ENCODE measurements at places on chromosomes 3 and 15.

- no peak for DNase-seq
Observed at GRCh38 chr3:127234778-127235177, 41.8 kb downstream of the PRR23E start.

DNA sequence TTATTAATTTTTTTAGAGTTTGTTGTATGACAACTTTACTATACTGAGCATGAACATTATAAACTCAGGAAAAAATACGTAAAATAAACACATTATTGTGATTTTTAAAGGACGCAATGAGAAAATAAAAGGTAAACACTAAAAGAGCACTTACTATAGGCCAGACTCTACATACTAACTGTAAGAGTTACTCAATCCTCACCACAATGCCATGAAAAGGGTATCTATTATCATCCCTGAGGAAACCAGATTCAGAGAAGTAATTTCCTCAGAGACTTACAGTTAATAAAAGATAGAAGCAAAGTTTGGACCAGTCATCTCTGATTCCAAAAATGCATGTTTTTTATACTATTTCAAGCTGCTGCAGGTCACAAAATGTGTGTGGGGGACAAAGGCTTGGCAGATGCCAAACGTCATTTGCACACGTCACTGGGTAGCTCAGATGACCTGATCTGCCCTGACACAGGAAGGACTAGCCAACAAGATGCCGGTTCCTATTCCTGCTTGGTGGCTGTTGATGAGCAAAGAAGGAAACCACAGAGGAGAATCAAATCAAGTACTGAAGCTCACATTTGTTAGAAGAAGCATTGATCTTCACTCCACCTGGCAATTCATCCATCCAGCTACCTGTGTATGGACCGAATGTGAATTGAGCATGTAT, 42.3 kb downstream of the KLHL6 start:
- DNase-seq, result peak; percentile 58

GRCh38 chr3:141246224-141246957, 14.8 kb downstream of the PXYLP1 start:
- no peak for DNase-seq

GRCh38 chr15:98321896-98322295, 326.4 kb upstream of the IGF1R start:
- no peak for DNase-seq

- DNase-seq, result no peak
Observed at GRCh38 chr15:31342381-31342780, 15.7 kb downstream of the KLF13 start.

- DNase-seq, result peak; percentile 12
Observed at GRCh38 chr15:90306560-90306959, 41.1 kb downstream of the NGRN start.

- no peak for DNase-seq
Observed at GRCh38 chr3:187247398-187247797, 44.1 kb downstream of the MASP1 start.

DNA sequence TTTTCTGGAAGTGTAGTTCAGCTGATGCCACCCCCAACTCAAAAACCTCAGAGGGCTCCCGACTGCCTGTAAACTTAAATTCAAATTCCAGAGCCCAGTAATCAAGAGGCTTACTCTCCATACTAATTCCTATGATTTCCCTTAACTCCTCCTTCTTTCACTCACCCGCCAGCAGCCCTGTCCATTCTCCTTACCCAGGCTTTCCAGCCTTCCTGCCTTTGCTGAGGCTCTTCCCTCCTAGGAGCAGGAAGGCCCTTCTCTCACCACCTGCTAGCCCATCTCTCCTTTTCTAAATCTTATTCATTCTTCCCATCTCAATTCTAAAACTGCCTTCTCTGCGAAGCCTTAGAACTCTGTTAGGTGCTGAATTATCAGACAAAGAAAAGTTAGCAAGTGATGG, 30.4 kb downstream of the RORA start:
- no peak for DNase-seq

GRCh38 chr3:118077332-118077731, 957.3 kb downstream of the IGSF11 start:
- DNase-seq, result no peak

- DNase-seq, result no peak
Observed at GRCh38 chr15:77145370-77145769, 74.5 kb upstream of the TSPAN3 start.

GRCh38 chr3:43239755-43240154, 46.6 kb upstream of the SNRK start:
- DNase-seq, result no peak

DNA sequence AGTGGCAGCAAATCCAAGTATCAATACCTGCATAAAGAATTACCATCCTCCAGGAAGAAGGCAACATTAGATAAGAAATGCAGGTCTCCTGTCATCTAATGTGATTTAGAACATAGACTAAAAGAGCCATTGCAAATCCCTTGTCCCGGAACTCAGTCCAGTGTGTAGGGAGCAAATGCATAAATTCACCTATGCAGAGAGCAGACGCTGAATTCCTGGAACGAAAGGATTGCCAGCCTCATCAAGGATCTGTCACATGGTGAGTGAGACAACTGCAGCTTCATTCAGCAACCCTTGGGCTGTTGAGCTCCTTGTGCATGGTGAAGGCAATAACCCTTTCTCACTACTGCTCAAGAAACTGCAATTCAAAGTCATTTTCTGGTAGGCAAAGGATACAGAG, 696.8 kb upstream of the CFAP20DC start:
- DNase-seq, result no peak

GRCh38 chr3:33052671-33053070, 44.3 kb downstream of the GLB1 start:
- no peak for DNase-seq

GRCh38 chr3:105835606-105836005, 33.2 kb downstream of the CBLB start:
- no peak for DNase-seq

- DNase-seq, result no peak
Observed at GRCh38 chr3:31390466-31390865, 142.3 kb upstream of the STT3B start.

DNA sequence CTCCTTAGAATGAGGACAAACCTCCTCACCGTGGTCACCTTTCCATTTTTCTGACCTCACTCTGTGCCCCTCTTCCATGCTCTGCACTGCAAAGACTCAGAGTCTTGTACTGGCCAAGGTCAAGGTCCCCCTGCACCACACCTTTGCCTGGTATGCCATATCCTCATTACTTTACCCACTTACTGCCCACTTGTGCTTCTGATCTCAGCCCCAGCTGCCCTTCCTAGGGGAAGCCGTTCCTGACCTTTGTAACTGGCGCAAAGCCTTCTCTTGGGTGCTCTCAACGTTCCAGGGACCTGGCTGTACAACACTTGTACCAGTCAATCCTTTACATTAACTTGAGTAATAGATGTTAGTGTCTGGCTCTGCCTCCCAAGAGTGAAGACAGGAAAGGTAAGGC, 256.0 kb downstream of the SV2B start:
- DNase-seq, result no peak

DNA sequence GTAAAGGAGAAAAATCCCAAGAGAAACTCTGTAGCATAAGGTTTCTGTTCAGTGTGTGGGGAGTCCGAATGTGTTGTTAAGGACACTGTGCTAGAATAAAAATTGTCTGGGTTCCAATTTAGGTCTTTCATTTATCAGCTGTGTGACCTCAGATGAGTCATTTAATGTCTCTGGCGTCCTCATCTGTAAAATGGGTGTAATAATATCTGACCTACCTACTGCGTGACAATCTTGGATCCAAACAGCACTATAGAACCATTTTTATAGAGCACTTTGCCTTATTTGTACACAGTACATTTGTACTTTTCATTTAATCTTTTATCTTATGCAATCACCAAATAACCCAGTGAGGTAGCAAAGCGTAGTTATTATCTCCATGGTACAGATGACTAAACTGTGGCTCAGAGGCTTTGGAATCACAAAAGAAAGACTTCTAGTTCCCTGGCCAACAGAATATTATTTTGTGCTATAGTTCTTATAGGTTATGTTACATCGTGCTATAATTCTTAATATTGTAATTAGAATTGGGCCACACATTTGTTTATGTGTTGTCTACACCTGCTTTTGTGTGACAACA, 46.6 kb upstream of the TNIK start:
- DNase-seq, result no peak

GRCh38 chr3:30550246-30550645, 56.2 kb upstream of the TGFBR2 start:
- no peak for DNase-seq

DNA sequence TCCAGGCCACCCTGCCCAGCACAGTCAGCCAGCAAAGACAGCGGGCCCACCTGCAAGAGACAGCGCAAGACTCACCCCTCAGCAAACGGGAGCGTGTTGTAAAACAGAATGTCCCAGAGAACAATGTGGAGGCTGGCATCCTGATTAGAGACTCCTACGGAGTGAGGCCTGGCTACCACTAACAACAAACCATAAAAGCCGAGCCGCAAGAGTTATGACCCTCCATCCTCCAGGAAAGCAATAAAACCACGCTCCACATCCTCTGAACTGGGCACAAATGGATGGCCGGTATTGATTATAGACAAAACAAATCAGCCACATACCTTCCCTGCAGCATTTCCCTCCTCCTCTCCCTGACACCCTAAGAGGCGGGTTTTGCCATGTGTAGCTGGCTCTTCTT, 75.8 kb upstream of the LIPC start:
- DNase-seq, result no peak

DNA sequence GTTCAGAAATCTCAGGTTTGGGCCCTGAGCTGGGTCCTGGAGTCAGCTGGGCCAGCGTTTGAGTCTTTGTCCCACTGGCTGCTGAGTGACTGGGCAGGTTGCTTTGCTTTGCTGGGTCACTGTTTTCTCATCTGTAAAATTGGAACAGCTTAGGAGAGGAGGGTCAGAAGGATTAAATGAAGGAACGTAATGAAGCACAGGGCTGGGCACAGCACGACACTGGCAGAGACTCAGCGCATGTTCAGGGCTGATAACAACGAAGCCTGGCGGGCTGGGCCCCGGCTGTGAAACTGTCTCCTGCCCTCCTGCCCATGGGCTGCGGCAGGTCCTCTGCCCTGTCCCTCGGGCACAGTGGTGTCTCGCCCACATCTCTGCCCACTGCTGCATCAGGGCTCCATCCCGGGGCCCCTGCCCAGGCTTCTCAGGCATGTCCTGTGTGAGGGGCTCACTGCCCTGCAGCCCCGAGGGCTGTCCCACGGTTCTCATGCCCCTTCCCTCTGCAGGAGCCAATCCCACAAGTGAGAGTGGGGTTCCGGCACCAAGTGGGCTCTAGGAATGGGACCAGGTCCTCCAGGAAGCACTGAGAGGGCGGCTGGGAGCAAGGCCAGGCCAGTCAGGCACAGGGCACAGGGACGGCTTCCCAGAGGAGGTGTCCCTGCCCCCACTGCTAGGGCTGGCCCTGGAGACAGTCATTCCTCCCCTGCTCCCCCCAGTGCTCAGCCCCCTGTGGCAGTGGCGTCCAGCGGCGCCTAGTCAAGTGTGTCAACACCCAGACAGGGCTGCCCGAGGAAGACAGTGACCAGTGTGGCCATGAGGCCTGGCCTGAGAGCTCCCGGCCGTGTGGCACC, 88.0 kb downstream of the TBC1D2B start:
- DNase-seq, result no peak

DNA sequence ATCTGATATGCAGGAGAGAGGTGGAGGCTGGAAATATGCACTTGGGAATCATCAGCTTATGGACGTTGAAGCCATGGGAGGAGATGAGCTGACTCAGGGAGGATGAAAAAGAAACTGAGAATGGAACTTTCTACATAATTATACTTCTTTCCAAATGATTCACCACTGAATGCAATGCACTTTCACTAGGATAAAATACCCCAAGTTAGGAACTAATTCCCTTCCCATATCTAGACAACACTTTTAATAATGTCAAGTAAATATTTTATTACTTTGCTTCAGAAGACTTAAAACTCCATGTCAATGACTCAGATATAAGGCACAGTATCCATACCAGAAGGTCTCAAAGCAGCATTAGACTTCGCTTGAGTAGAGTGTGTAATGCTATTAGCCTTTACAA, 24.2 kb downstream of the NPTN start:
- no peak for DNase-seq

GRCh38 chr15:50181201-50181968, 611 bp upstream of the SLC27A2 start:
- DNase-seq, result no peak

DNA sequence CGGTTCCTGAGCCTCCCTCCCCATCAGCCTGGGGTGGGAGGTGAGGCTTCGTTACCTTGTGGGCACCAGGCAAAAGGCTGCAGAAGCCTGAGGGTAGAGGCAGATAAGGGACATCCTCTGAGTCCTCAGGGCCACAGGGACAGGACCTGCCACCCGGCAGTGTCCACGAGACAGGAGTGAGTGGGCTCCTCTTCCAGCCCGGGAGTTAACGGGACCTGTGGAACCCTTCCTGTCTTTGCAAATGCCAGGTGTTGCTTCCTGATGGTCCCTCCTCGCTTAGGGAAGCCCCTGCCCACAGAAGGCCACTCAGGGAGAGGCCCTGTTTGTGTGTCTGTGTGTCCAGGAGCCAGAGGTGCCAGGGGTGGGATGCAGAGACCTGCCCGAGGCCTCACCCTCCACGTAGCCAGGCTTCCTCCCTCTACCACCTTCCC, 111.1 kb upstream of the ALDH1A3 start:
- no peak for DNase-seq

DNA sequence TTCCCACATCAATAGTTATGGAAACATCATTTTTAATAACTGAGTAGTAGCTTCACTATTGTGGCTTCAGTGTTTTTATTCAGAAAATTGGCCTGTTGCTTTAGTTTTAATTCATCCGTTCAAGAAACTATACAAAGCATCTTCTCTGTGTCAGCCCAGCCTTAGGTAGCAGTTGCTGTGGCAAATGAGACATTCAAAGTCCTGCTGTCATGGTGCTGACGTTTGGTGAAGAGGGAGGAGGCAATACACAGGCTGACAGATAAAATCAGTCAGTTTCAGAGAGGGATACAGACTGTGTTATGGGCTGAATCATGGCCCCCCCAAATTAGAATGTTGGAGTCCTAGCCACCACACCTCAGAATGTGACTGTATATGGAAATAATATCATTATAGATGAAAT, 56.5 kb downstream of the SLC7A14 start:
- DNase-seq, result no peak

DNA sequence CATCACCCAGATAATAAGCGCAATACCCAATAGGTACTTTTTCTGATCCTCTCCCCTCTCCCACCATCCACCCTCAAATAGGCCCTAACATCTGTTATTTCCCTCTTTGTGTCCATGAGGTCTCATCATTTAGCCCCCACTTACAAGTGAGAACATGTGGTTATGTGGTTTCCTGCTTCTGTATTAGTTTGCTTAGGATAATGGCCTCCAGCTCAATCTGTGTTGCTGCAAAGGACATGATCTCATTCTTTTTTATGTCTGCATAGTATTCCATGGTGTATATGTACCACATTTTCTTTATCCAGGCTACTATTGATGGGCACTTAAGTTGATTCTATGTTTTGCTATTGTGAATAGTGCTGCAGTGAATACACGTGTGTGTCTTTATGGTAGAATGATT, 165.4 kb downstream of the MBNL1 start:
- DNase-seq, result no peak

GRCh38 chr3:197499427-197499826, 56.3 kb downstream of the BDH1 start:
- DNase-seq, result no peak

GRCh38 chr3:181631901-181632300, 79.8 kb upstream of the SOX2 start:
- no peak for DNase-seq

GRCh38 chr15:90780916-90781315, 63.8 kb downstream of the BLM start:
- DNase-seq, result peak; percentile 20

GRCh38 chr15:101376615-101377395, 81.8 kb upstream of the SNRPA1 start:
- no peak for DNase-seq

All from CD4-positive, alpha-beta memory T cell (primary cell).